IPS DF 6.9 (cell line): ENCODE measurements at places on chromosomes 6 and 20.

- H3K36me3 ChIP-seq = no peaks in the 10 kb centered on the region
- H3K4me1 ChIP-seq = no peaks in the 10 kb centered on the region
- no peak overlapping the region for H3K27ac ChIP-seq
Observed at GRCh38 chr20:23437126-23437899, 2.2 kb upstream of the CSTL1 start.

DNA sequence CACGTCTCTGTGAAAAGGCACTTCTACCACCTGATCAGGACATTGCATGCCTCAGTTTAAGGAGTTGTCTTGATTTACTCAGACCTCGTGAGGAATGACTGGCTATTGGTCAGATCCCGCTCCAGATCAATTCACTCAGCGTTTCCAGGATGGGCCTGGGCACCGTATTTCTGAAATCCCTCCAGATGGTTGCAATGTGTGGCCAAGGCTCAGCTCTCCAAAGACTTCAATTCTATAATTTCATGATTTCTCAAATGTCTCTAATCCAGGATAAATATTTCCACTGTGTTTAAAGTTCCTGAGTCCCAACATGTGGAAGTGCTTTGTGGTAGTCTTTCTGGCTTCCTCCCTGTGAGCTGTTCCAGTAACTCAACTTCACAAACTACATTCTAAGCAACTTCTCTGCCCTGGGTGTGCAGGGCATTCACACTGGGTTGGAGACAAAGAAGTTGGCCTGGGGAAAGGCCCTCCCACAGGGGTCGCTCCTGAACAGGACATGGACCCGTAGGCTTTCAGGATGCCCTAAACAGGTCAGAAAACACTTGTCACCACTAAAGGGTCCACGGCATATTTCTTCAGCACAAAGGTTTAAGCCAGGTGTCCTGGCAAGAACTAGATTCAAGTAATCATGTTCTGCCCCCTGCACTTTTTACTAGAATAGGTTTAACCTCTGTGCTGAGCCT is 212.1 kb downstream of the WDR27 start:
- no peak overlapping the region for H3K4me3 ChIP-seq
- no peaks in the 10 kb centered on the region for H3K27me3 ChIP-seq
- H3K4me1 ChIP-seq = no peaks in the 10 kb centered on the region
- H3K36me3 ChIP-seq = no peaks in the 10 kb centered on the region

GRCh38 chr20:44176833-44177534 is 10.0 kb downstream of the JPH2 start:
- H3K36me3 ChIP-seq = no peaks in the 10 kb centered on the region
- H3K4me1 ChIP-seq = no peaks in the 10 kb centered on the region; the same call in 1 of the 2 replicates
- no peaks in the 10 kb centered on the region for H3K27me3 ChIP-seq
- H3K27ac ChIP-seq = no peak overlapping the region
- no peak for DNase-seq

DNA sequence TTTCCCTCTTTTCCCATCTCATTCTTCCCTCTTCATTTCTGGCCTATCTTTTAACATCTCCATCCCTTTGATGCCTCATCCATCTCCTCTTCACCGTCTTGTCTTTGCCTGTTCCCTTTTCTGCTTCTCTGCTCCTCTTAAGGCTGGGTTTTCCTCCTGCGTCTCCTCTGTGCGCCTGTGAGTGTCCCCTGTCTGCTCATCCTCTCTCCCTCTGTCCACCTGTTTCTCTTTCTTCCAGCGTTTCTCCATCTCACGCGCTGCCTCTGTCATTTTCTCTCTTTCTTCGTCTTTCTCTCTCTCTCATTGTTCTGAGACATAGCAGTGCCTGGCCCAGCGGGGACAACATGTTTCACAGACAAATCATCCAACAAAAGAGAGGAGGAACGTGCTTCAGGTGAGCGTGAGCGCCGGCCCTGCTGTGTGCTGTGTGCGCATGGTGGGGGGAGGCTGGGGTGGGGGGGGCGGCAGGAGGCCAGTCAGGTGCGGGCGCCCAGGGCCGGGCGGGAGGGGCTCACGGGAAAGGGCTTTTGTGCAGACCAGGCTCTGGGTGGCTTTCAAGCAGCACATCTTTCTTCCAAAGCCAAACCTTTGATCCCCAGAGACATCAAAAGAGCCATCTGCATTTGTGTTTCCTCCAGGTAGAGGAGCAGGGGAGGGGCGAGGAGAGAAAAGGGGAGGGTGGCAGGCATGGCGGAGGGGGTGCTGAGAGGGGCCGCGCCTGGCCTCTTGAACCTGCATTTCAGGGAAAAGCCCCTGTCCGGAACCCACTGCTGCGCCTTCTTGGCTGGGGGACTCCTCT is 121.3 kb downstream of the VEGFA start:
- no peak overlapping the region for H3K27ac ChIP-seq
- H3K36me3 ChIP-seq = no peaks in the 10 kb centered on the region; the same call in 1 of the 2 replicates
- no peaks in the 10 kb centered on the region for H3K27me3 ChIP-seq
- no peak for DNase-seq
- no peak overlapping the region for H3K4me3 ChIP-seq

GRCh38 chr6:114879693-114880092 is 536.9 kb upstream of the HS3ST5 start:
- no peaks in the 10 kb centered on the region for H3K36me3 ChIP-seq
- no peak for DNase-seq
- no peak overlapping the region for H3K4me3 ChIP-seq
- no peak overlapping the region for H3K27ac ChIP-seq

GRCh38 chr6:111922454-111923297 is 49.4 kb upstream of the FYN start:
- no peak overlapping the region for H3K4me3 ChIP-seq
- H3K4me1 ChIP-seq = peaks cover 13% of the 10 kb centered on the region
- no peaks in the 10 kb centered on the region for H3K36me3 ChIP-seq
- H3K27ac ChIP-seq = no peak overlapping the region
- no peaks in the 10 kb centered on the region for H3K27me3 ChIP-seq

- no peak overlapping the region for H3K4me3 ChIP-seq
- no peaks in the 10 kb centered on the region for H3K36me3 ChIP-seq
- H3K27me3 ChIP-seq = no peaks in the 10 kb centered on the region; the same call in 1 of the 2 replicates
- DNase-seq = no peak
- H3K4me1 ChIP-seq = no peaks in the 10 kb centered on the region
Observed at GRCh38 chr20:50837532-50838321, 42.9 kb downstream of the BCAS4 start.

DNA sequence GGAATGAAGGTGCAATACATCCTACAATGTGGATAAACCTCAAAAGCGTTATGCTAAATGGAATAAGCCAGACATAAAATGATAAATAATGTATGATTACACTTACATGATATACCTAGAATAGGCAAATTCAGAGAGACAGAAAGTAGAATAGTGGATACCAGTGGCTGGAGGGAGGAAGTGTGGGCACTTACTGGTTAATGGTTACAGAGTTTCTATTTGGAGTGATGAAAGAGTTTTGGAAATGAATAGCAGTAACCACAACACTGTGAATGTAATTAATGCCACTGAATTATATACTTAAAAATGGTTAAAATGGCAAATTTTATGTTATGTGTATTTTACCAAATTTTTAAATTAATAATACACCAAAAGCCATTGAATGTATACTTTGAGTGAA is 71.4 kb upstream of the CST7 start:
- no peak overlapping the region for H3K27ac ChIP-seq
- H3K4me1 ChIP-seq = no peaks in the 10 kb centered on the region

- no peaks in the 10 kb centered on the region; the same call in 1 of the 2 replicates for H3K4me1 ChIP-seq
- no peaks in the 10 kb centered on the region for H3K36me3 ChIP-seq
- H3K27me3 ChIP-seq = no peaks in the 10 kb centered on the region
- H3K4me3 ChIP-seq = no peak overlapping the region
- DNase-seq = no peak
Observed at GRCh38 chr20:3995067-3995748, 20.1 kb downstream of the RNF24 start.

- no peak overlapping the region for H3K27ac ChIP-seq
- no peaks in the 10 kb centered on the region for H3K36me3 ChIP-seq
- DNase-seq = no peak
- no peaks in the 10 kb centered on the region for H3K27me3 ChIP-seq
Observed at GRCh38 chr6:90574610-90575009, 12.3 kb downstream of the MAP3K7 start.

GRCh38 chr6:99282479-99283062 is 66.9 kb downstream of the FAXC start:
- no peaks in the 10 kb centered on the region for H3K4me1 ChIP-seq
- no peaks in the 10 kb centered on the region for H3K27me3 ChIP-seq
- no peak overlapping the region for H3K27ac ChIP-seq
- no peak for DNase-seq
- H3K4me3 ChIP-seq = no peak overlapping the region

DNA sequence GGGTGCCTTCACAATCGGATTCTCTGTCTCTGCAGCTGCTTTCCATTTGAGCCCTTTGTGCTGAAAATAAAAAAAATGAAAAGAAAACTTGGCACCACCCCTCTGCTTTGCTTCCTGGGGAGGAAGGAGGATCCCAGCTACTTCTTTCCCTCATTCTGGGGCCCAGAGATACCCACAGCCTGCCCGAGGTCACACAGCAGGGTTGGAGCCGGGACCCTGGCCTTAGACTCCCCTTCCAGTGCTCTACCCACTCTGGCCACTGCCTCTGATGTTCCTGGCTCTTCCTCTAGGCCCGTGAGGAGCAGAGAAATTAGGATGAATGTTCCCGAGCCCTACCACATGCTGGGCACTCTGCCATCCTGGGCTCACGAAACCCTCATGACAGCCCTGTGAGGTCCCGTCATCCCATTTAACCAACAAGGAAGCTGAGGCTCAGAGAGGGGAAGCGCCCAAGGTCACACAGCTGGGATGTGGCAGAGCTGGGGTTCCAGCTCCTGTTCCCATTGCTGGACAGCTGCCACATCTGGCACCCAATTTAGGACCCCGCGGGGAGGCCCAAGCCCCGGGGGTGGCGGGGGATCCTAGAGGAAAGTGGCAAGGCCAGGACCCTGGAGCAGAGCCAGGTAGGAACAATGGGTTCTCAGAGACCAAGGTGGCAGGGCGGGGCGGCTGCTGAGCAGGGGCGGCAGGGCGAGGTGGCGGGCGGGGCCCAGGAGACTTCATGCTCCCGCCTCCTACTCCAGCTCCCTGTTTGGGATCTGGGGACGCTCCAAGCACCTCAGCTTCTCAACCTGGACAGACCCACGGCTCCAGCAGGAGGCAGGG is 76.6 kb downstream of the CEBPB start:
- H3K36me3 ChIP-seq = no peaks in the 10 kb centered on the region
- no peaks in the 10 kb centered on the region for H3K27me3 ChIP-seq

DNA sequence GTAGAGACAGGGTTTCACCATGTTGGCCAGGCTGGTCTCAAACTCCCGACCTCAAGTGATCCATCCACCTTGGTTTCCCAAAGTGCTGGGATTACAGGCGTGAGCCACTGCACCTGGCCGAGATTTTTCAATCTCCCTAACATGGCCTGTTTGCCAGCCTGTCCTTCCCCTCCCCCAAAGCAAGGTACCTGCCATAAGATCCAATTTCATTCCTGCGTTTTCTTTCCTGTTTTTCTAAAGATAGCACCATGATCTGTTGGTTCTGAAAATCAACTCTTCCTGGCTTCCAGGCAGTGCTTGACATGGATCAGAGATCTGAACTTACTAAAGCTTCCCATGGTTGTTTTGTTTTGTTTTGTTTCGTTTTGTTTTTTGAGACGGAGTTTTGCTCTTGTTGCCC is 7.5 kb downstream of the MGME1 start:
- no peak for DNase-seq
- no peaks in the 10 kb centered on the region for H3K4me1 ChIP-seq
- no peak overlapping the region for H3K27ac ChIP-seq
- no peaks in the 10 kb centered on the region for H3K27me3 ChIP-seq

DNA sequence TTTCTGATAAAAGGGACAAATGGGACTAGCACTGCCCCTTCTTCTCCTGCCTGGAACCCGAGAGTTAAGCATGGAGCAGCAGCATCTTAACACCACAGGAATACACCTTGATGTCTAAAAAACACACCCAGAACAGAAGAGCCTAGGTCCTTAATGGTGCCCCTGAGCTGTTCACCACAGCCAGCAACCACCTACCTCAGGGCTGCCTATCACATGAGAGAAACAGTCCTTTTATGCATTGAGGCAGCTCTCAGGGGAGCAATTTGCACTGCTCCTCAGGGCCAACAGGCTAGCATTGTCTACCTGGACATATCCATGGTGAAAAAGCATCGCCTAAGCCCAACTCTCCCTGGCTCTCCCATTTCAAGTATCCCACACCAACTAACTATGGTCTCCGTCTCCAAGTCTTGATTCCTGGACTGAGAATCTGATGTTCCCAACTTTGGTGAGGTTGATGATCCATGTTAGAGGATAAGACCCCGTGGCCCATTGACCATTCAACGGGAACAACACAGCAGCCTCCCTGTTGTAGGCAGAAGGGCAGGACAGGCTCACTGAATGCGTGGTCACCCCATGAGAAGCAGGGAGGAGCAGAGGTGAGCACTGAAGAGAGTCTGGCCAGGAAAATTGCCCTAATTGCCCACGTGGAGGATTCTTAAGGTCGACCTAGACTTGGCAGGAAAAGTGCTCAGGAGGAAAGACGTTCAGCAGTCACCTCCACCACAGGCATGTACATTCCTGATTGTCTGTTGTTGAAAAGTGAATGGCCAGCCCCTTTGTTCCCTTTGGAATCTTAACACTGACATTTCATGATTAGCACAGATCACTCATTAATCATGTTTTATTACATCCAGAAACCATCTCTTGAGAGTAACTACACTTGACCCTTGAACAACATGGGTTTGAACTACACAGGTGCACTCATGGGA is 4.2 kb upstream of the APMAP start:
- H3K4me1 ChIP-seq = 0 out of 2 replicates have a peak, but pooled peaks cover 1% of the 10 kb centered on the region
- H3K4me3 ChIP-seq = no peak overlapping the region
- H3K27me3 ChIP-seq = no peaks in the 10 kb centered on the region
- no peaks in the 10 kb centered on the region for H3K36me3 ChIP-seq

- H3K36me3 ChIP-seq = peaks cover 3% of the 10 kb centered on the region; the same call in 1 of the 2 replicates
- H3K27me3 ChIP-seq = no peaks in the 10 kb centered on the region
- H3K4me1 ChIP-seq = no peaks in the 10 kb centered on the region; the same call in 1 of the 2 replicates
Observed at GRCh38 chr20:62876902-62877816, 15.5 kb upstream of the TCFL5 start.
